ENCODE measurements at places on chromosomes 12 and 14. TPM values are rescaled to one million over a fixed set of nuclear protein-coding genes. Genes with fewer than 3 reads are reported as not detected.

GRCh38 chr12:130703733-130704375 is 12.2 kb downstream of the RIMBP2 start:
- H3K36me3 ChIP-seq = no peaks in the 10 kb centered on the region
- no peak overlapping the region for H3K27ac ChIP-seq
- H3K27me3 ChIP-seq = no peaks in the 10 kb centered on the region
- no peak overlapping the region for H3K4me3 ChIP-seq
- no peaks in the 10 kb centered on the region for H3K4me1 ChIP-seq

DNA sequence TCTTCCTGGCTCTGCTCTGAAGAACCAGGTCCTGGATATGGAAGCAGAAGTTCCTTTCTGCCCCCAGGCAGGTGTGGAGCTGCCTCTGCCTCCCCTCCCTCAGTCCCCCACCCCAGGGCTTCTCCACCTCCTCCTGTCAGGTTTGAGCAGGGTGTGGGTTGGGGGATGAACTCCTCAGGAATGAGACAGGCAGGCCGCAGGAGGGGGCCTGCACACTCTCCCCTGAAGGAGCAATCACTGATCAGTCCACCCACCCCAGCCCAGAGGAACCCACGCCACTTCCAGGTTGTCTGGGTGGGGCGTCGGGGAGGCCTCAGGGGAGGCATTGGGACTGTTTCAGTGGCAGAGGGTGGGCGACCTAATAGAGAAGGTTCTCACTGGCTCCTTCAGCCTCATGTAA is 26.6 kb downstream of the FAIM2 start:
- H3K36me3 ChIP-seq = no peaks in the 10 kb centered on the region
- H3K4me1 ChIP-seq = no peaks in the 10 kb centered on the region
- no peaks in the 10 kb centered on the region for H3K27me3 ChIP-seq
- no peak overlapping the region for H3K27ac ChIP-seq
- H3K4me3 ChIP-seq = no peak overlapping the region

DNA sequence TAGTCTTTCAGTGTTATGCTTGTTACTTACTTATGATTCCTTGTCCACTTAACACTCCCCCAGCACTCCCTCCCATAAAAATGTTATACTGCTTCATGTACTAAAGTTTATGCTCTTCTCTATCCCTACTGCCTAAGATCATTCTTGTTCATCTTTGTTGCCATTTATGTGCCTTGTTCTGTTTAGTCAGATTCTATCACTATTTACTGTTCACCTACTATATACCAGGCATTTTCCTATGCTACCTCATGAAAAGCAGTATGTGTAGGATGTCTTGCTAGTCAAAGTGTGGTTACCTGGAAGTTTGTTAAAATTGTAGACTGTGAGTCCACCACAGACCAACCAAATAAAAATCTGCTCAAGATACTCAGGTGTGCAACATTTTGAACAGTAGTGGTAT is 23.9 kb downstream of the ERH start:
- H3K27ac ChIP-seq = no peak overlapping the region
- no peak for DNase-seq
- peaks cover 26% of the 10 kb centered on the region for H3K36me3 ChIP-seq

- peak overlapping the region; percentile 34 for H3K27ac ChIP-seq
- peaks cover 7% of the 10 kb centered on the region for H3K4me1 ChIP-seq
- H3K27me3 ChIP-seq = no peaks in the 10 kb centered on the region
- H3K4me3 ChIP-seq = no peak overlapping the region
- peak; percentile 52 for DNase-seq
These were observed 18.1 kb upstream of the WDR89 start for GRCh38 chr14:63659726-63660125.

- no peaks in the 10 kb centered on the region for H3K4me1 ChIP-seq
- H3K36me3 ChIP-seq = no peaks in the 10 kb centered on the region
- no peak overlapping the region for H3K4me3 ChIP-seq
- no peak for DNase-seq
- peaks cover 20% of the 10 kb centered on the region for H3K27me3 ChIP-seq
These were observed 67.5 kb downstream of the DNAH10 start for GRCh38 chr12:123829561-123829960.

DNA sequence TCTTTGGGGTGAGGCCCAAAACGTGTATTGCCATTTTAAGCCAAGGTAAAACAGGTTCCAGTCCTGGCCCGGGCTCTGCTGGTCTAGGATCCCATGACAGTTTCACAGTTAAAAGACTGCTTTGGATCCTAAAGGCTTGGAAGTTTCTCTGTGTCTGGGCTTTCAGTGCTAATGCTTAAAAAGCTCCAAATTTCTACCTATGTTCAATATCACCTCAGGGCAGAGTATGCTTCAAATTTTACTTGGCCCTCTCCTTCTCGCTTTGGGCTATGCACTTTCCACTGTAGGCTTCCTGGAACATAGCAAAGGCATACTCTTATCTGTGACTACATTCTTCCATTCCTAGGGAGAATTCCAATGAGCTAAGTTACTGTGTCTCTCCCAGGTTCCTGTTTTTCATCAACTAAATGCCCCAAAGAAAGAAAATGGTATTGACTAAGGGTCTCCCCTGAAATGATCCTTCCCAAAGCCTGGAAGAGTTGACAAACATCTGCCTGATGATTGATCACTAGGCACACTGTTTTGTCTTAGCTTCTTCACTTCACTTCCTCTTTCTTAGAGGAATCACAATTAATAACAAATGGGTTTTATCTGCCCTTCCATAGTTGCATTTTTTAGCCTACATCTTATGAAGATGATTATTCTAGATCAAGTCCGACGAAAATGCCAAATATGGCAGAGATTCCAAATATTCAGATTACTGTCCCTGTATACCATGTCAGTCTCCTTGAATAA is 79.4 kb downstream of the TMTC2 start:
- no peak for DNase-seq
- no peak overlapping the region for H3K4me3 ChIP-seq
- H3K27ac ChIP-seq = no peak overlapping the region
- no peaks in the 10 kb centered on the region for H3K27me3 ChIP-seq
- no peaks in the 10 kb centered on the region for H3K4me1 ChIP-seq
- H3K36me3 ChIP-seq = no peaks in the 10 kb centered on the region

The DTX1 gene
- not detected for total RNA-seq

Data from PC-3 (cell line).